ENCODE measurements at places on chromosomes 7 and 10.

DNA sequence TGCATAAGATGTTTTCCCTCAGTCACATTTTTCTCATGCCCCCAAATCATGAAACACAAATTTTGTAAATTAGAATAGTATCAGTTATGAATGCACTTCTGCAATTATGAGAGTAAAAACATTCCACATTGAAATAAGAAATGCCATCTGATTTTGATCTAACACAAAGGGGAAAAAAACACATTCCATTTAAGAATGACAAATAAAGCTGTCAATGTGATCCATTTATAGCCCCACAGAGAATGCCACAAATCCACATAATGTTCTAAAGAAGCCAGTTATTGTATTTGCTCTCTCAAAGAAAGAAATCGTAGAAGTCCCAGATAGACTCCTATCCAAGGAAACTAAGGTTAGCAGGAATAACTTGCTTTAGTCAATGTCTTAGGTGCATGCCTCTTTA, 48.7 kb upstream of the RHOBTB1 start:
- DNase-seq: no peak

- no peak for DNase-seq
Measured at GRCh38 chr10:11875494-11876281, 52.5 kb downstream of the PROSER2 start.

- DNase-seq: no peak
Measured at GRCh38 chr10:77603534-77603927, 34.1 kb downstream of the KCNMA1 start.

DNA sequence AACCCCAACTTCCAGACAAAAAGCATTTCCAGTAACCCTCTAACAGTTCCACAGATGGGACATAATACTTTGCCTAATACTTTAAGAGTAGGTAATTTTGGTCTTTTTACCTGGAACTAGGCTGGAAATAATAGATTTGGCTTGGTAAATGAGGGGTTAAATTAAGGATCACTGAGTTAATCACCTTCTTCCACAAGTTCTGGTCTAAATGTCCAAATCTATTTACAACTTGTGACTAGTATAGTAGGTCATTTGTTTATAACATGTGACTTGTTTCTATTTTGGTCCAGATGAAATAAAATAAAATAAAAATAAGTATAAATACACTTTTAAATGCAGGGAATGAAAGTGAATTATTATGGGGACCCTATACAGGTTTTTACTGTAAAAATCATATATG, 80.1 kb downstream of the PRKCQ start:
- no peak for DNase-seq

DNA sequence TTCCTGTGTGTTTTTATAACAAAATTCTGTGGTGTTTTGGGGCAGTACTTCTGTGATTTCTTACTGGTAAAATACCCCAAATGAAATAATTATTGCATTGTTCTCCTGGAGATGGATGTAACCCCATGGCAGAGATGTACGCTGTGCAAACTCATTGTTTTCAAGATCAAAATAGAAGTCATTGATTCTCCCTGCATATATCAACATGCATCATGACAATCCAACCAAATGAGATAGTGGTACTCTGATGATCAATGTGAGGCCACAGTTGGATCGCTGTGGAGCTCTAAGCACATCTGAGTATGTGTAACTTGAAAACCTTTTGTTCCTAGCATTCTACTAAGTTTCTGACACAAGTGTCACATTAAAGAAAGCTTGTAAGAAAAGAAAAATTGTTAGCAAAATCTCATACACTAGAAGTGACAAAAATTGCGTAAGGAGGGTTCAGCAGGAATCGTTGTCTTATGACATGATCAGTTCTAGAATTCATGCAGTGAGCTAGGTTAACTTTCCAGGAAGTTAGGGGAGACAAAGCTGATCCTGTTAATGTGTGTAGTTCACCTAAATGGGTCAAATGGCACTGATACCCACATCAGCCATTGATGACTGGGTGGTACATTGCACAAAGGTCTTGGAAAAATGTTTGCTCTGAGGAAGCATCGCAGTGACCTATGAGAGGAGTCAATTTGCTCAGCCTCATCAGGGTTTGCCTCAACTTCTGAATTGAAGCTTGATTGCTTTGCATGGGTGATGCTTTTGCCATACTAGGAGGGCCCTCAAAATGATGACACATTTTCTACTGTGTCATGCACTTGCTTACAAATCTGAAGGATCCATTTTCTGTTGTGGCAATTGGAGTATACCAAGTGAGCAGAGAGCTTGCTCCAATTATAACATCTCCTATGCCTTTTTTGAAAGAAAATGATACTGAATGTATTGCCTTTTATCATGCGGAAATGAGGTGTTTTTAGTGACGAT, 145.1 kb downstream of the PLXDC2 start:
- no peak for DNase-seq

- DNase-seq: no peak
Measured at GRCh38 chr7:149027611-149028345, 527 bp downstream of the PDIA4 start.

DNA sequence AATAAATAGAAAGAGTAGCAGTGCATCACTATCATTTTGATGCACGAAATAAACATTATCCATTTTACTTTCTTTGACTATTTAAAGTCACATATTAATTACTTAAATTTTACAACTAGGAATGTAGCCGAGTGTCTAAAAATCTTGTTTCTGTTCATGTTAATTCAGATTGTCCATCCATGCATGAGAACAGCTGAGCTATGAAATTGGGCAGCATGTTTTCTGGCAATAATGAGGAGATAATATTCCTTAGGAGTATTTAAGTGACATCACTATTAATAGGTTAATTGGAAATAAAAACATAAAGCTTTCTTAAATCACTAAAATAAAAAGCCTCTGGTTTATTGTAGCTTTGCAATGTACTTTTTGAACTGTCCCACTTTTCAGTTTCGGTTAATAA, 293.8 kb downstream of the PHTF2 start:
- DNase-seq: no peak

- no peak for DNase-seq
Measured at GRCh38 chr10:96910488-96911395, 78.6 kb downstream of the LCOR start.

GRCh38 chr10:43308515-43308914, 41.6 kb upstream of the RASGEF1A start:
- DNase-seq: no peak

GRCh38 chr7:37440738-37441385, 7.8 kb downstream of the ELMO1 start:
- DNase-seq: peak; percentile 35

DNA sequence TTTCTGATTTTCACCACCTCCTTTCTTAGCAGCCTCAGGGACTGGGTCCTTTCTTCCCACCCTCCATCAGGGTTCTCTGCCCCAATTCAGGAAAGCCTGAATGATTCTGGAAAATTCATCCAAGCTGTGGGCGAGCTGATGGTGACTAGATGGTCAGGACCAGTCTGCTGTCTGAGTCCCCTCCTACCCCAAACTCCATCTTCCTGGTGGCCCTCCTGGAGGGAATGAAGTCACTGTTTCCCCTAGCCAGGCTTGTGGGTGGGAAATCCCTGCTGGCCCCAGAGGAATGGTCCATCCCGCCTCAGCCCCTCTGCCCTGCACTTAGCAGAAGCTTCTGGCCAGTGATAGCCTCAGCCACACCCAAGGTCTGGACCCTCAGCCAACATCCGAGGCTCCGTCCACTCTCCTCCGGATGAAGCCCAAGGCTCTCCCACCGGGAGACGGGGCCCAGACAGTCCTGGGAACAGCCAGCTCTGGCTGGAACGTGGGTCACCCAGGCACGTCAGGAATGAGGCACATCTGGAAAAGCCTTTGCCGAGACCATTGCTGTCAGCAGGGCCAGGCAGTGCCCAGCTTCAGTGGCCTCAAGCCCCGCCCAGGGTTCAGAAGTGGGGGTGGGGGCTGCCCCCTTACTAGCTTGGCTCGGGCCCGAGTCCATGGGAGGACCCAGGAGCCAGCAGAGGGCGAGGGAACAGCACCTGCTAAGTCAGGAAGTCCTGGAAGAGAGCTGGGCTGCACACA, 4.0 kb upstream of the AQP1 start:
- DNase-seq: no peak

DNA sequence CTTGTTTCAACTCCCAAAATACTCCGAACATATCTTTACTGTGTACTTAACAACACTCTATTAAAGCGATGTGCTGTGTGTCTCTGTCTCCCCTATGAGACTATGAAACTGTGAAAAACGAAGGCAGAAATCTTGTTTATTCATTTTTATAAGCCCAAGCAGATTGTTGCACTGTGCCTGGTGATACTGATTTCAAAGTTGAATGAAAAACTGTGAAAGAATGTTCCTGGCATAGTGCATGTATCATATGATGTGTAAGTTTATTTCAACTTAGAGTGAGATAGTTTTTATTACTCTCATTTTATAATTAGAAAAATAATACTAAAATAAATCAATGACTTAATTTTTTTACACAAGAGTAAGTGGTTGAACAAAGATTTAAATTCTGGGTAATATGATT, 471.9 kb upstream of the PCDH15 start:
- DNase-seq: no peak

- DNase-seq: no peak
Measured at GRCh38 chr7:130986261-130986690, 252.3 kb upstream of the KLF14 start.

- DNase-seq: no peak
Measured at GRCh38 chr10:111206521-111206920, 129.7 kb downstream of the ADRA2A start.

- no peak for DNase-seq
Measured at GRCh38 chr7:25646726-25647413, 418.6 kb upstream of the NPVF start.

DNA sequence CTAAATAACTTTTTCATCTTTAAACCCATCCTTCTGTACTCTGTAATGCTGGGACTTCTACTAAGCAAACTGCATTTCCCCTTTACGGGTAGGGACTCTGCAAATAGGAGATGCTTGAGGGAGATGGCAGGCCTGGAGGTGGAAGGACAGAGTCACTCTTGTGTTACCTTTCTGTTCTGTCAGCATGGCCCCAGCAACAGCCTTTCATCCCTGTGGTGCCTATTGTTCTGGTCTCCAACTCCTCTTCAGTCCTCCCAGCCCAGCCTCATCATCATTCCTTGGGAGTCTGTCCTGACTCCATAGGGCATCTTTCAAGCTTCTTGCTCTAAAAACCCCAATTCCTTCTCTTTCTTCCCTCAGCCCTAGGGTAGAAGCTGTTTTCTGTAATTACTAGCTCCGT, 230.0 kb downstream of the SNX13 start:
- no peak for DNase-seq

DNA sequence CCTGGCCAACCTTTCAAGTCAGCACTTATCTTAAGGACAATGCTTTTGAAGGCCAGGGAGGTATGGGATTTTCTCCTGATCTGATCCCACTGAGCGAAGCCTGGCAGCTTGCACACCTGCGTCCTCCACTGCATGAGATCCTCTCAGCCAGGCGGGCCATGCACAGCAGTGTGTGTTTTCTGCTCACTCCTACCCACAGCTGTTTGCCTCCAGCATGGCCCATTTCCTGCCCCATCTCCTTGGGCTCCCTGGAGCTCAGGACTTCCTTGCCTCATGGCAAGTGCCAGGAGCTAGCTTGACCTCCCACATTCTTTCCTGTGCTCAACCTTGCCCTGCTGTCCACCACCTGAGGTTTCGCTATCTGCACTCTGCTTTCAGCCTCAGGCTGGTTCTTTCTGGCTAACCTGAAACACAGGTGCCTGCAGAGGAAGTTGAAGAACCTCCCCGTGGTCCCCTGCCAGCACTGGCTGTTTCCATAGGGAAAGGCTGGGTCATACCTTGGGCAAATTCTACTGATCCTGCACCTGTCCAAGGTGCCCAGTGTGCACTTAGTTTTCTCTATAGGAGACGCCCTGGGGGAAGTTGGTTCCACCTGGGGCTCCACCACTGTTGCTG, 43.9 kb upstream of the EEPD1 start:
- no peak for DNase-seq

- no peak for DNase-seq
Measured at GRCh38 chr10:79442171-79443040, 3.0 kb downstream of the ZCCHC24 start.

GRCh38 chr7:147833557-147833956, 757.0 kb upstream of the C7orf33 start:
- no peak for DNase-seq

GRCh38 chr10:118870467-118871243, 115.9 kb upstream of the CACUL1 start:
- DNase-seq: no peak

- DNase-seq: no peak
Measured at GRCh38 chr10:119535837-119536507, 6.5 kb downstream of the RGS10 start.

- no peak for DNase-seq
Measured at GRCh38 chr7:103525937-103526336, 79.9 kb upstream of the SLC26A5 start.

DNA sequence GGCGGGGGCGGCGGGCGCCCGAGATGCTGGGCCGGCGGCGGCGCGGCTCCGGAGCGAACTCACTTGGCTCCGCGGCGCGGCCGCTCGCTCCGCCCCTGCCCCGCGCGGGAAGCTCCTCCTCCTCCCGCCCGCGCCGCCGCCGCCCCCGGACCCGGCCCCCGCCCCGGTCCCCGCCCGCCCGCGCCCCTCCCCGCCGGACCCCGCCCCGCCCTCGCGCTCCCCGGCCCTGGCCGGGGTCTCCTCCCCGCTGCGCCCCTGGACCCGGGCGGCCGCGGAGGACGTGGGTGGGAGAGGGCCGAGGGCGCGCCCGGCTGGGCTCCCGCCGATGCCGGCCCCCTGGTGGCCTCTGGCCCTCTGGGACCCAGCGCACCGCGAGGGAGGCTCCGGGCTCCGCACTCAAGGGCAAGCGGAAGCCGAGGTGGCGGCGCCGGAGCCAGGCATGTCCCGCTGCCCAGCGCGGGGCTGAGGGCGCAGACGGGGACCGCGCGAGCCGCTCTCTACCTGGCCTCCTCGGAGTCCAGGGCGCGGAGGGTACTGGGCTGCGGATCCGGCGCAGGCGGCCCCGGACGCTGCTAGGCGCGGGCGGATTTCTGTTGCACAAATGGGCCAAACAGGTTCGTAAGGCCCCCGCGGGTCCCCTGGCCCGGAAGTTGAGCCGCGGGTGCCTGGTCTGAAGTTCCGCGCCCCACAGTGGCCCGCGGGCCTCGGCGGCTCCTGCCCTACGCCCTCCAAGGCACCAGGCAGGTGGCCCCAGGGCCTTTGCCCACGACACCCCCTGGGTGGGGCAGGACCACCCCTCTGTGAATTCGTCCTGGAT, at the start of gene TCERG1L:
Gene TCERG1L (minus strand): TSS at position 61 of the 817 bp plus-strand sequence. CDS start 86 bp downstream, outside the sequence.
- peak; percentile 21 for DNase-seq

- DNase-seq: no peak
Measured at GRCh38 chr7:117828825-117829224, 44.4 kb downstream of the CTTNBP2 start.

- DNase-seq: peak; percentile 49
Measured at GRCh38 chr7:21253740-21254687, 173.9 kb upstream of the SP4 start.

- DNase-seq: no peak
Measured at GRCh38 chr10:62545160-62546066, 171.2 kb downstream of the ZNF365 start.

All from stimulated activated naive CD8-positive, alpha-beta T cell treated with anti-CD3 and anti-CD28 coated beads, Interleukin-15, Interleukin-2, amounts not matched to agents 100 U/mL and 50 U/mL, for 24 hours (primary cell).